ENCODE measurements at places on chromosomes 11 and 22.
A peak's percentile ranks its signal among the peaks of the same experiment; 100 is the strongest.

- peak; percentile 21 for DNase-seq
These were observed 702 bp downstream of the BIRC2 start for GRCh38 chr11:102347462-102348370.

DNA sequence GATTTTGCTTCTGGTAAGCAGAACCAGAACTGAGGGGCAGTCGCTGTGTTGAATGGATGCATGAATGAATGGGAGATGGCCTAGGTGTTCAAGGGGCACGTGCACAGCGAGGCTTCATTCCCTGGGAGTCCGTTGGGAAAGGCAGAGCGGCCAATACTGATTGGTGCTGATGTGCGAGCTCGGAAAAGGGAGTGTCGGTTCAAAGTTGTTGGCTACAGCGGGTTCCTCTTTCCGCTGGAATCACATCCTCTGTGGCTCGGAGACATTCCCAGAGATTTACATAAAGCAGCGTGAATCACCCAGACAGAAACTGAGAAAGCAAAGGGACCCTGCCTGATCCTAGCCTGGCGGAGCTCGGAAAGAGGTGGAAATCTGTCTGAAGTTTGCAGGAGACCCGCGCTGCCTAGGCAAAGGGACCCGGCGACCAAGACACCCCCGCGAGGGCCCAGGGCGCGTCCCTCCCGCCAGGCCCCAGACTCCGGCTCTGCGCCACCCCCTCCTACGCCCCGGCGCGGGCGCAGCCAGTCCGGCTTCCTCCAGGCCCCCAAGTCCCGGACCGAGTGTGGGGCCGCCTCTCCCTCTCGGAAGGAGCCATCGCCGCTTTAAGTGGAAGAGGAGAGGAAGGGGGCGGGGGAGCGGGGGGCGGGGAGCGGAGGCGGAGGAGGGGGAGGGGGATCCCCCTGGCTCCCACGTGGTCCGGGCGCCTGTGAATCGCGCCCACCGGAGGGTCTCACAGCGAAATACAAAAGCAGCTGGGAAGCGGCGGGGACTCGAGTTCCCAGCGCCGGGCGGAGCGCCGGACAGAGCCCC is at the start of gene FJX1:
TSS of gene FJX1 (plus strand) at position 774 of the 810 bp plus-strand sequence. CDS start 177 bp downstream, outside the sequence.
- peak; percentile 16 for DNase-seq

GRCh38 chr11:77705195-77705875 is 67.7 kb upstream of the CLNS1A start:
- no peak for DNase-seq

- no peak for DNase-seq
These were observed 1.6 kb upstream of the OMP start for GRCh38 chr11:77101043-77101537.

DNA sequence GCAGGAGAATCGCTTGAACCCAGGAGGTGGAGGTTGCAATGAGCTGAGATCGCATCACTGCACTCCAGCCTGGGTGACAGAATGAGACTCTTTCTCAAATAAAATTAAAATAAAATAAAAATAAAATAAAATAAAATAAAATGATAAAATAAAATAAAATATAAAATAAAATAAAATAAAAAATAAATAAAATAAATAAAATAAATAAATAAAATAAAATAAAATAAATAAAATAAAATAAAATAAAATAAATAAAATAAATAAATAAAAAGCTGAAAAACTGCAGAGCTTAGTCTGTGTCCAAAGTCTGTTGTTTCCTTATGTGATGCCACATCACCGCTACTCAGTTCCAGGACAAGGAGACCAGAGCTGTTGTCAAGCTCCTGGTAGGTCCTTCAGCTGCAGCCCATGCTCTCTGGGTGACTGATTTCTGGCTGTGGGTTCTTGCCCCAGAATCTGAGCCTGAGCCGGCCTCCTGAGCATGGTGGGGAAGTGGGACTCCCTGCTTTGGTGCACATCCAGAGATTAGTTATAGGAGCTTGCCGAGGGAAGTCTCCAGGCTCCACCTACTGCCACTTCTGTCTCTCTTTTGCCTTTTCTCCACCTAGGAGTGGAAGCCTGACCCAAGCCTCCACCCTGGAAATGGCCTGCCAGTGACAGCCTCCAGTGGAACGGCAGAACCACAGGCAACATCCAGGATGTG is 31.3 kb upstream of the ADA2 start:
- DNase-seq, result no peak

DNA sequence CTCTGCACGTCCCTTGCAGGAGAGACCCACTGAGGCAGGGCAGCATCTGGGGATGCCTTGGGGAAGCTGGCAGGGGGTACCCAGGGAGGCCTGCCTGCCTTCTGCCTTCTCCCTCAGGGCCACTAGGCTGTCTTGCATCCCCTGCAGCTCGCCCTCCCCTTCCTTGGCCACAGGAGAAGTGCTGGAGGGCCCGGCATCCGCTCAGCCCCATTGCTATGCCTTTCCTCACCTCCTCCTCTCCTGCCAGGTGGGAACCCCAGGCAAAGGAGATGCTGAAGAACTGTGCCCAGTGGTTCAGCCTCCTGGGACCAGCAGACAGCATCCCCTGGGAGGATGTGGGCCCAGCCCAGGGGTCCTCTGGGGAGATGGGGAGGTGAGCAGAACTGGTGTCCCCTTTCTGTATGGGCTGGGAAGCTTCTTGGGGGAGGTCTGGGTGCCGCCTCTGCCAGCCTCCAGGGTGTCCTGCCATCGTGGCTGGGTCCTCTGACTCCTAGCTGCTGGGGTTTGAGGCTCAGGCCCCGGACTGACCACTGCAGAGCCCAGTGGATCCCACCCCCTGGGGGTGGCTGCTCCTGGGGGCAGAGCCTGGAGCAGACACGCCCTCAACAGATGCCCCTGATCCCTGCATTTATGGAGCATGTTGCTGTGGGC is 20.6 kb downstream of the MRGPRG start:
- DNase-seq, result no peak

- DNase-seq, result no peak
These were observed 63.2 kb downstream of the OTOG start for GRCh38 chr11:17610085-17610894.

GRCh38 chr11:8250434-8250833 is 13.2 kb downstream of the LMO1 start:
- no peak for DNase-seq

GRCh38 chr11:132084433-132084832 is 714.0 kb downstream of the NTM start:
- no peak for DNase-seq

DNA sequence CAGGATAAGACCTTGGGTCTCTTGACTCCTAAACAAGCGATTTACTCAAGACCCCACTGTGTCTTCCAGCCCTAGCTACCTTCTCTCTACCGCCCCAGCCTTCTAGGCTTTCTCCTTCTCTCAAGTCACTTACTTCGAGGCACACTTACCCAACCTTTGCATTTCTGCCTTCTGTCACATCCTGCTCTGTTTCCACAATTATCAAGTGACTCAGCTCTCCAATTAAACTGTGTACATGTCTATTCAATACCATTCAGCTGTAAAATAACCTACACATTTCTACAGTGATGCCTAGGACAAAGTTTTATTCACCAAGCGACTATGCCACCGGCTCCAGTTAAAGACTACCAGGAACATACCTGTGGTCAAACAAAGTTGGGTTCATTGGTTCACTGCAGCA is 69.0 kb downstream of the LARGE1 start:
- DNase-seq, result no peak

- DNase-seq, result no peak
These were observed 127.9 kb upstream of the MTMR2 start for GRCh38 chr11:96051820-96052219.

- no peak for DNase-seq
These were observed 48.4 kb upstream of the HEPHL1 start for GRCh38 chr11:93972790-93973189.

- no peak for DNase-seq
These were observed 129.7 kb downstream of the LDLRAD3 start for GRCh38 chr11:36073411-36074203.

DNA sequence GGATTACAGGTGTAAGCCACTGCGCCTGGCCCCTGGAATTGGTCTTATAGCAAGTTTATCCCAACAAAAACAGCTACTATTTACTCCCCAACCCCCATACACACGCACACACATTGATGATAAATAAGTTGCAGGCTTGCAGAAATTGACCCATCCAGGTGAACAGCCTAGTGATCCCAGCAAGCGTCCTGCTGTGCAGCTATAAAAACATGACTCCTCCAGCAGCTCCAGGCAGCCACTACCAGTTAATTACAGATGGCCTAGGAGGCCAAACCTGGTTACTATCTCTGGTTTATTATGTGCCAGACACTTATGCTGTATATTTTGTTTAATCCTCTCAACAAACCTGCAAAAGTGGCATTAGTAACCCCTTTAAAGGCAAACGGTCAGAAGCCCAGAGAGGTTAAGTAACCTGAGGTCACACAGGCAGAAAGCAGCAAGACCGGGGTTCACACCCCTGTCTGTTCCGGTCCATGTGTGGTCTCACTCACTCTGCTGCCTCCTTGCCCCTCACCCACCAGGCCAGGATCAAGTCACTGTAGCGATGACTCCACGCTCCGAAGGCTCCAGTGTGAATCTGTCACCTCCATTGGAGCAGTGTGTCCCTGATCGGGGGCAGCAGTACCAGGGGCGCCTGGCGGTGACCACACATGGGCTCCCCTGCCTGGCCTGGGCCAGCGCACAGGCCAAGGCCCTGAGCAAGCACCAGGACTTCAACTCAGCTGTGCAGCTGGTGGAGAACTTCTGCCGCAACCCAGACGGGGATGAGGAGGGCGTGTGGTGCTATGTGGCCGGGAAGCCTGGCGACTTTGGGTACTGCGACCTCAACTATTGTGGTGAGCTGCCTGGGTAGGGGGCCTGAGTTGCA is 6.6 kb downstream of the F2 start:
- no peak for DNase-seq

GRCh38 chr22:36595940-36596339 is 67.0 kb upstream of the EIF3D start:
- no peak for DNase-seq

DNA sequence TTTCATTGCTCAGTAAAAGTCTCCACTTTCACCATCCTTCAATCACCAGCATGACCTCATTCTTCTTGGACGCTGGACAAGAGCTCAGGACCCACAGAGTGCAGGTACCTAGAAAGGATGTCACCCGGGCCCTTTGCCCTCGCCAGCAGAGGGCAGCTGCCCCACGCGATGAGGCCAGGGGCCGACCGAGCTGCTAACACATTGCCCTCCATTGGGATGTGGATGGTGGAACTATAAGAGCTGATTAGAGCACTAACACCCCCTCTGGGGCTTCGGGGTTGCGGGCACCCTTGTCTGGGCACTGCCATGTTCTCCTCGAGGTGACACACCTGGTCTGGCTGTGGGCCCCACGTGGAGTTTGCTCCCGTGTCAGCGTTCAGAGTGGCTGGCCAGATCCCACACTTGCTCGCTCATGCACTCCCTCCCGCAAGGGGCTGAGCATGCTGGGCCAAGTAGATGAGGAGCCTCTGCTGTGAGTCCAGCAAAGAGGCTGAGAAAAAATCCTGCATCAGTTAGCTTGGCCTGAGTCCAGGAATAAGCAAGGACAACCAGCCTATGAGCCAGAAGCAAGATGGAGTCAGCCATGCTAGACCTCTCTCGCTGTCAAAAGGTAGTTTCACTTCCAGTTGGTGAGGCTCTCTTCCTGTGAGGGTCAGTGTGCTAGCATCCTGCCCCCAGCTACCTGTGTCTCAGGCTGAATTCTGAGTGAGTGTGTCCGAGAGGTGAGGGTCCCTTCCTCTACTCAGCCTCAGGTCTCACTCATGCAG is 9.8 kb downstream of the KRTAP5-6 start:
- DNase-seq, result no peak

GRCh38 chr22:27461470-27461869 is 340.1 kb downstream of the MN1 start:
- DNase-seq, result no peak

DNA sequence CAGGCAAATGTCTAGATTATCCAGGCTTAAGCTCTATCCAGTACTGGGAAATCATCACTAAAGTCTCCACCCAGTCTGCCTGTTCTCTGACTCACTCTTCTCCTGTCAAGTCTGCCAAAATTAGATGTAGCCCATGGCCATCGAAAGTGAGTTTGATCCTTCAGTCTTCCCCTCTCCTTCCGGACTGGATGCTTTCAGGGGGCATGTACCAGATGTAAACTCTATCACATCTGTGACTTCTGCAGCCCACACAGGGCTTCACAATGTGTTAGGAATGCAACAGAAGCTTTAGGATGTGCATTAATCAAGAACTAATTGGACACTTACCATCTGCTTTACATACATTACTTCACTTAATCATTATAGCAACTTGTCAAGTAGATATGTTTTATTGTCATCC is 12.3 kb downstream of the ME3 start:
- no peak for DNase-seq

DNA sequence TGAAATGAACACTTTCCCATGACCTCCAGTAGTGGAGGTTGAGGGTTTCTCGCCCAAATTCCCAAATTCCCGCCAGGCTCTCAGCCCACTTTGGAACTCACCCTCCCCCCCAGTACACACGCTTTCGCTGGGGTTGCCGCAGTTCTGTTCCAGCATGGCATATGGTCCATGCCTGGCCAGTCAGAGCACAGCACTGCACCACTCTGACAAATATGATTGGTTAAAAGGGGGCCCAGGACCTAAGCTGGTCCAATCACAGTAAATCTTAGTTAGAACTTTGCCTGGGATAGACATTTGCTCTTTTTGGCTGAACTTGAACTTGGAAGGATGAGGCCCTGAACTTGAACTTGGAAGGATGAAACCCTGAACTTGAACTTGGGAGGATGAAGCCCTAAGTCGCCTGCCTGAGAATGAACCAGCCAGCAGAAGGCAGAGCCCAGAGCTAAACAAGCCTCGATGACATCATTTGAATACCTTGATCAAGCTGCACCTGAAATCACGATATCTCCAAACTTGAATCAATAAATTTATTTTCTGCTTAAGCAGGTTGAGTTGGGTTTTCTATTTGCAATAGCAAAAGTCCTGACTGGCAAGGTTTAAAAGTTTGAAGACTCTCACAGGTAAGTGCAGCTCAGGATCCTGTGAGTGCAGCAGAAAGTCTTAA is 12.6 kb upstream of the SSTR3 start:
- no peak for DNase-seq

DNA sequence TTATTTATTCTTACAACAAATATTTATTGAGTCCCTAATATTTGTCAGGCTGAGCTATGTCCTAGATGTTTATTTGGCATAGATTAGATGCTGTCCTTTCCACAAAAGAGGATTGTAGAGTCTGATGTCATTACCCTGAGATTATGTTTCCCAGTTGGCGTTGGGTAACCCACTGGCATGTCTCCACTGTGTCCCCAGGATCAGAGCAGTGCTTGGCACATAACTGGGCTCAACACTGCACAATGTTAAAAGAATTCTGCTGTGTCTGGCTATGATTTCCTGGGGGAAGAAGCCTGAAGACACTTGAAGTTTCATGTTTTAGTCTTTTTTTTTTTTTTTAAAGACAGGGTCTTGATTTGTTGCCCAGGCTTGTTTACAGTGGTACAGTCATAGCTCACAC is 4.0 kb downstream of the RCN1 start:
- DNase-seq, result no peak

DNA sequence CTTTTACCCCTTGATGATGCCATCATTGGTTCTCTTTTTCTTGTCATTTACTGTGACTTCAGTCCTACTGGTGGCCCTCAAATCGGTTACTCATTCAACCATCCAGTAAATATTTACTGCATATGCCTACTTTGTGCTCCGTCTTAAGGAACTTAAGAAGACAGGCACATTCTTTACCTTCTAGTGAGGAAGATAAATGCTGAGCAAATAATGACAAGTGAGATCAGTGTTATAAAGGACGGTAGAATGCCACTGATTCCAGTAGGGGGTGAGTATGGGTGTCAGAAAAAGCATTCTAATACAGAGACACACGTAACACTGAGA is 1.6 kb downstream of the ANKRD42 start:
- no peak for DNase-seq

Data from naive B cell (primary cell).